Central memory CD4-positive, alpha-beta T cell (primary cell): ENCODE measurements at places on chromosomes 7 and 10.

GRCh38 chr7:22115689-22116088, 170.0 kb upstream of the CDCA7L start:
- DNase-seq: no peak

- no peak for DNase-seq
Observed at GRCh38 chr7:14177876-14178275, 188.4 kb upstream of the ETV1 start.

GRCh38 chr10:6729071-6729774, 149.1 kb upstream of the PRKCQ start:
- no peak for DNase-seq

DNA sequence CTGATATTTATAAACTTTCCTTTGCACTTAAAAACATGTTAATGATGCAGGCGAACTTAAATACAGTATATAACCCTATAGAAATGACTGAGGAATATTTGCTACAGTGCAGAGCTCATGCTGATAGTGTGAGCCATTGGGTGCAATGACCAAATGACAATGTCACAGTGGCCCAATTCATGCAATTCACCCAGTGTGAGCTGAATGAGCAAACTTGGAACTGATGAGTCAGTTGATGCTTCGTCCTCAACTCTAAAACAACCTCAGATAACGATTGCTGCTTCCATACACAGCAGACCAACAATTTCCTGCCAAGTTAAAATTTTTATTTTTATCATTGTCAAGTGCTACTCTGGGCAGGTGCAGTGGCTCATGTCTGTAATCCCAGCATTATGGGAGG, 12.1 kb upstream of the ZC3HAV1L start:
- DNase-seq: no peak

- no peak for DNase-seq
Observed at GRCh38 chr7:147911201-147911601, 679.4 kb upstream of the C7orf33 start.

DNA sequence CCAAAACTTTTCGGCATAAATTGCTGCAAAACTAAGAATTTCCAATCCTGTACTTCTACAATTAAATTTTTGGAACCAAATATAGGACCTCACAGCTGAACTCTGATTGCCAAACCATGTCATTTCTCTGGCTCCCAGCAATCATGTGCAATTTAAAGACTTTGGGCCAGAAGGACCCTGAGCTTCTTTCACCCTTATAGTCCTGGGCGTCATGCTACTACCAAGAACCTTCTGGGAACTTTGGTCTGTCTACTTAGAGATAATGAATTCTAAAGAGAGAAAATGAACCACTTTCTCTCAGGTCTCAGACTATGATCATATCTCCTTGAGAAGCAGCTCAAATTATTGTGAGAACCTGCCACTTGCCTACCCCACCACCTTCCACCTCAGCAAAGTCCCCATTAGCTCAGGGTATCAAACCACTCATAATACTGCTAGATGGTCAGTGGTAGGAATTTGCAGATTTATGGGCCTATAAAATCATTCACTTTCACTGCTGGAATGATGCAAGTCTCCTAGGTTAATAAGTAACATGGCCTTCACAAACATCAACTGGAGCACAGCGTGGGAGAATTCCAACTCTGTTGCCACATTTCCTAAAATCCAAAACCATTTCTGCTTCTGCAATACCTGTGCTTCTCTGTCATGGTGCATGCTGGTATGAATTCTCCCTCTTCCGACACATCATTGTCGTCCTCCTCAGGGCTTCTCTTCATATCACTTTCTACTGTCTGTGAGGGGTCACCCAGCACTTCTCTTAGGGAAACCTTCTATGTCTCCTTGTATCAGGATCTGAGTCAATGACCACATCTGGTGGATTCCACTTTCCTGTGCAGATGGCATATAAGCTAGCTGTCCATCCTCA, 6.6 kb upstream of the WDR91 start:
- no peak for DNase-seq

DNA sequence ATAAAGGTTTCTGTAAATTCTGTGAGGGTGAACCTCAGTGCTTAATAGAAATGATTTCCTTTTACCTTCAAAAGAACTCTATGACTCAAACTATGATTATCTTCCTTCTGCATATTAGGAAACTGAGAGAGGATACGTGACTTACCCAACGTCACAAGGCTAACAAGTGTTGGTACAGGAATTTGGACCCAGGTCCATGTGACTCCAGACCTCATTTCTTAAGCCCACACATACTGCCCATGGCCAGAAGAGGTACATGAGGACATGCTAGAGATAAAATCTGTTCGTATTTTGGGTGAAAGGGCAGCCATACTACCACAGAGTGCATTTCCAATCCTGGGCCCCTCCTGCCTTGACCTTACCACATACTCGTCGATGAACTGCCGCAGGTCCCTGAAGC, 61.5 kb upstream of the TM9SF3 start:
- DNase-seq: no peak

- no peak for DNase-seq
Observed at GRCh38 chr7:42770114-42770513, 141.8 kb downstream of the C7orf25 start.

DNA sequence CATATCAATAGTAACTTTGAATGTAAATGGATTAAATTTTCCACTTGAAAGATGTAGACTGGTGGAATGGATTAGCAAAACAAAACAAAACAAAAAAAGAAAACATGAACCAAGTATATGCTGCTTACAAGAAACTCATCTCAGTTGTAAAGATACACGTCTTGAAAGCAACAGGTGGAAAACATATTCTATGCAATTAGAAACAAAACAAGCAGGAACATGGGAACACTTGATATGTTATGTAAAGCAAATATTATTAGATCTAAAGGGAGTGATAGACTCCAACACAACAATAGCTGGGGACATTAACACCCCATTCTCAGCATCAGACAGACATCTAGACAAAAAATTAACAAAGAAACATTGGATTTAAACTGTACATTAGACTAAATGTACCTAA, 46.4 kb upstream of the CDK6 start:
- DNase-seq: no peak

DNA sequence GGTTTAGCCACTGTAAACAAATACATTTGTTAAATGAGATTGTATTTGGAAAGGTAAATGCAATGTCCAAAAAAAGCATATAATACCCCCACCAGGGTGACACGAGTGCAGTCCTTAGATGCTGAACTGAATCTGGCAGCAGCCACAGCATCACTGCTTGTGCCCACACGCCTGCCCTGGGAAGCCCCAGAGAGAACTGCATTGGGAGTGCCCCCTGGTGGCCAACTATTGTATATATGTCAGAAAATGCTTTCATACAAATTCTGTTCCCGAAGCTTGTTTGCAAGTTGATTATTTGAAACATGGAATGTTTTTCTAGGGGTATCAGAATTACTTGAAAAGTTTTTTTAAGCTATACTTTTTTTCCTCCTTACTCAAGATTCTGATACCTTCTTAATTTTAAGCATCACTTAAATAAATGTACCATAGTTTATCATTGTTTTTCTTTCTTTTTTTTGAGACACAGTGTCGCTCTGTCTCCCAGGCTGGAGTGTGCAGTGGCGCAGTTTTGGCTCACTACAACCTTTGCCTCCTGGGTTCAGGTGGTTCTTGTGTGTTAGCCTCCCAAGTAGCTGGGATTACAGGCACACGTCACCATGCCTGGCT, 50.1 kb downstream of the LANCL2 start:
- peak; percentile 73 for DNase-seq

DNA sequence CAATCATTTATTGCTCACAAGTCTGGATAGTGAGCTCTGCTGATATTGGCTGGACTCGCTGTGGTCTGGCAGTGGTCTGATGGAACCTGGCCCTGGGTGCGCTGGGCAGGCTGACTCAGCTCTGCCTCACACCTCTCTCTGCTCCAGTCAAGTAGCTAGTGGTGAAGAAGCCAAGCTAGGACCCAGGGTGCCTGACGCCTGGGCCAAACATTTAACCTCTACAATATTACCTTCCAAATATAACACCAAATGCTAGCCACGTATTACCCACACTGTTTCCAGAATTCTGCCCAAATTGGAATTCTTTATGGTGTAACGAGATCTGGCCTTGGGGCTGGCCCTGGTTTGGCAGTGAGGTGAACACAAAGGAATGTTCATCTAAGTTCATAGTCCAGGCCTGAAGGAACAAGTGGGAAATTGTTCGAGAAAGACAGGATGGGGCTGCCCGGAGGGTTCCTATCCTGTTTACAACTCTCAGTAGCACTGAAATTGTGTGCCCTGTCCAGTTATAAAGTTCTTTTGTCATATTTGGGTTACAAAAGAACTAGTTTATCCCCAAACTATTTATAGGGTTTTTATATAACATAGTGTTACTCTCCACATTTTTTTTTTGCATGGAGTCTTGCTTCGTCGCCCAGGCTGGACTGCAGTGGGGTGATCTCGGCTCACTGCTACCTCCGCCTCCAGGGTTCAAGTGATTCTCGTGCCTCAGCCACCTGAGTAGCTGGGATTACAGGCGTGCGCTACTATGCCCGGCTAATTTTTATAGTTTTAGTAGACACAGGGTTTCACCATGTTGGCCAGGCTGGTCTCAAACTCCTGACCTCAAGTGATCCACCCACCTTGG, 16.3 kb downstream of the OR2AE1 start:
- DNase-seq: no peak

DNA sequence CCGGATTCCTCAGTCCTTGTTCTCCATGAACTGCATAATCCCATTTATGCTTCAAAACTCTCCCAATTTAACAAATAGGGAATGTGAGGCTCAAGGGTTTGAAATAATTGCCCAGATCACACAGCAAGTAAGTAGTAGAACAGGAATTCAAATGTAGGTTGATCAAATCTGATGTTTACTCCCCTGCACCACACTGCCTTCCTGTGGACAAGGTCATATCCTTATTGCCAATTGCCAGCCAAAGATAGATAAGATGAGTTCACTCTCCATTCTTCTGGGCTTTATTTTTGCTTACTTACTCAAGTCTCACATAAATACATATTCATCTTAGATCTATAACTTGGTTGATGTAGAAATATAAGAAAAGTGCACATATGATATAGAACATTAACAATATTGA, 435.2 kb upstream of the ETV1 start:
- DNase-seq: no peak

DNA sequence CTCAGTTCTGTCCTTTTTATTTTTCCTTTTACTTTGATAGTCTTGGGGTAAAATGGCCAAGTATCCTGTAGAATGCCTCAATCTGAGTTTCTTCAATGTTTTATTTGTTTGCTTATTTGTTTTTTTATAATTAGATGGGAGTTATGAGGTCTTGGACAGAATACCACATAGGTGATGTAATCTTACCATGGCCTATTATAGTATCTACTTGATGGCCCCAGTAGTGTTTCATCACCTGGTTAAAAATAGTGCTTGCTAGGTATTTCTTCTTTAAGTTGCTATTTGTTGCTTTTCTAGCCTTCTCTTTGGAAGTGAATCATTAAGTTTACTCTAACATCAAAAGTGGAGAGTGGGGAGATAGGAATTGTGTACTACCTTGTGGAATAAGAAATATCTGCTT, 1020.0 kb upstream of the KCND2 start:
- DNase-seq: no peak

DNA sequence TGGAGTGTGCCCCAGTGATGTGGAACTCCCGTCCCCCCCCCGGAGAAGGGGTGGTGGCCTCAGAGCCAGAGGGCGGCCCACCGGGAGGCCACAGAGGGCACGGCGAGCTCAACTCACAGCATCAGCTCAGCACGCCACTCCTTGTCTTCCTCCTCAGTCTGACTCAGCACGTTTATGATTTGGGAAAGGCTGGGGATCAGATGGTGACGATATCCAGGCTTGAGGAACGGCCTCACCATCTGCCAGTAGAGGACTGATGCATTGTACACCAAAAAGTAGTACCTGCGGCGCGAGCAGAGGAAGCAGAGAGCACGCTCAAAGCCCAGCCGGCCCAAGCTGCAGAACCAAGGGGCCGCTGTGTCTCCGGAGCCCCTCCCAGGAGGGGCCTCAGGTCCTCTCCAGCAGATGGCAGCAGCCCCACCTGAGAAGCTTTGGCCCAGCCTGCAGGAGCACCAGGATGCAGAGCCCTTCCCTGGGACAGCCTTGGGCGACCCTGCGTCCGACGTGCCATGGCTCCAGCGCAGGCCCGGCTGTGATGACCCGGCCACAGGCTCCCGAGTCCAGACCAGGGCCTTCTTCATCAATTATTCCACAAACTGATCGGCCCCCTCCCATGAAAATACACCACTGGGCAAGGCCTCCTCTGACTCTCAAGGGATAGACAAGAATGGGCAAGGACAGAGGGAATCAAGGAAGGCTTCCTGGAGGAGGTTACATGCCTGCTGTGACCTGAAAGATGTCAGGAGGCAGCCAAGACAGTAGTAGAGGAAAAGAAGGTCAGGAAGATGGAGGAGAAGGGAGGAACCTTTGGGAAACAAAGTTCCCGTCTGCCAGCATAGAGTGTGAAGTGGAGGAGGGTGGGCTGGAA, 3.7 kb downstream of the CFAP46 start:
- no peak for DNase-seq

- no peak for DNase-seq
Observed at GRCh38 chr10:45553155-45553554, 119.4 kb downstream of the ZFAND4 start.

GRCh38 chr10:36188461-36188860, 546.4 kb upstream of the FZD8 start:
- DNase-seq: no peak

GRCh38 chr7:79185605-79186004, 267.9 kb downstream of the MAGI2 start:
- DNase-seq: no peak

DNA sequence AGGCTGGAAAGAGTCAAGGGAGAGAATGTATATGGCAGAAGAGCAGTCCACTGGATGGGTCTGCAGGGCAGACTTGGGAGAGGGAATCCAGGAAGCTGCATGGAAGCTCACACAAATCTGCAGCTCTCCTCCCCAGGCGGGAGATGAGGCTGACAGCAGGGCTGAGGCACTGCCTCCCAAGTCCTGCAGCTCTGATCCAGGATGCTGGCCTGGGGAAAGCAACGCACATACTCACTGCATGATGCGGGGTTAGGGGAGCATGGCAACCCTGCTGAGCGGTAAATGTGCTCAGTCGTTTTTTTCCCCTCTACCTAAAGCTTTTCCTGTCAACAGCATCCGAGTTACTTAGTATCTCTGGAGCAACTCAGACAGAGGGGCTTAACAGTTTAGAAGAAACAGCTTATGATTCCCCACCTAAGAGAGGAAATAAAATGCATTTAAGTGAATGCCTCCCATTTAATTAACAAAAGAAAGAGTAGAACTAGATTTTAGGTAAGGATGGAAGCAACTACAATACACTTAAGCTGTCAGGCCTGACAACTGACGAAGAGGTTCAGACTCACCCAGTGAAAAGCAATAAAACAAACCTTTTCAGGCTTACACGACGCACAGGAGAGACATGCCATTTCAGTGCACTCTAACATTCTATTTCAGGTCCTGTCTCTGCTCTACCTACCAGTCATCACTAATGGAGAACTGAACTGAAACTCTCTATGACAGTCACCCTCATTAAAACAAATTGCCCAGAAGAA, 37.0 kb downstream of the CHCHD3 start:
- DNase-seq: no peak
